Adrenal gland (tissue), 19 donors: ENCODE measurements at places on chromosomes 7 and 10. TPM values are rescaled to one million over a fixed set of nuclear protein-coding genes. Genes with fewer than 3 reads are reported as not detected.

Gene WEE2
- total RNA-seq = not detected

Gene ZCCHC24
- total RNA-seq = 49.0 TPM

Gene TAC1
- 3.7 TPM for total RNA-seq

Gene NRCAM
- total RNA-seq = 141 TPM

Gene IFIT2
- 5.5 TPM for total RNA-seq

Gene EGR2
- 0.69 TPM for total RNA-seq

Gene CNTNAP2
- total RNA-seq = 3.6 TPM

Gene CPA4
- 2.7 TPM for total RNA-seq

Gene TMEM229A
- 5.6 TPM for total RNA-seq

Gene FEZF1
- not detected for total RNA-seq

Gene FAM171A1
- total RNA-seq = 6.6 TPM

Gene ADRA2A
- 2.6 TPM for total RNA-seq

Gene SPDYE5
- total RNA-seq = not detected

Gene PKD2L1
- total RNA-seq = not detected

Gene NUPR2
- total RNA-seq = not detected

Gene SFTPD
- total RNA-seq = not detected

DNA sequence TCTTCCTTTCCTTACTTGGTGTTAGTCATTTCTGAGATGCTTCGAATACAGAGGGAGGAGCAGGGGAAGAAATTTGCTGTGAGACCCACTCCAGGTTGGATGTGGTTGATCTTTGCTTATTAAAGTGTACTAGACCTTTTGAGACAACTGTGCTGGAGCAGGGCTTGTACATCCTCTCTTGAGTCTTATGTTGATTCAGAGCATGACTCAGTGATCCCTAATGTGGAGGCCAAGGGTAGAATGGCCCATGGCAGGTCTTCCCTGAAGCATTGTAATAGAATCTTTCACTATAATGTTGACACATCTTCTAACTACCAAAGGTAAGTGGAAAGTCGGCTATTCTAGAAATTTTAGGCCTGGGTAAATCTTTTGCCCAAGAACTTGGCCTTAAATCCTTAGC is 17.0 kb upstream of the SFR1 start:
- no peak for DNase-seq

DNA sequence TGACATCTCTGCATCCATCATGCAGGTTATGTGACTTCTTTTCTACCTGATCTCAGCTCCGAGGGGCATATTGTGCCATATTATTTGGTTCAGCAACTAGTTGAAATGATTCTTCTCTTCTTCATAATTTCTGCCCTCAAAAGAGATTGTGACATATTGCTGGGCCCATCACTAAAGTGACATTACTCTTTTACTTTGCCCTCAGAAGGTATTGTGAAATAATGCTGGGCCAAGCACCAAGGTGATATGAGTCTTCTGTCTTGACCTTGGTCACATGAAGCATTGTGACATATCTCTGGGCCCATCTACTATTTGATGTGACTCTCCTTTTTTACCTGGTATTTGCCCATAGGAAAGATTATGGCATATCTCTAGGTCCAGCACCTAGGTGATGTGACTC is 33.9 kb upstream of the ZNF107 start:
- DNase-seq = no peak

DNA sequence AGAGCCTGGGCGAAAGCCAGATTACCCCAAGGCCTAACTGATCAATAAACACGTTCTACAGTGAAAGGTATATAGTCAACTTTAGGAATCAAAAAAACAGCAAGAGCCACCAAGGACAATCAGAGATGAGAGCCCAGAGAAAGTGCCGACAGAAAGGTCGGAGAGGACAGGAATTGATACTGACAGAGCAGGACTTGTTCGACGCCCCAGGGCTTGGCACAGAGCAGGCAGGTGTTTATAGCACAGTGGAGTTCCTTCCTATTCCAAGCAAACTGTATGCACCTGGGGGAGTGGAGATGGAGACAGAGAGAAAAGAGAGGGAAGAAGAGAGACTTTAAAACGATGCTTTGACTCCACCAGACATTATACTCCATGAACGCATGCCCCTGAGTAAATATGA is 39.5 kb downstream of the PPP1R3C start:
- DNase-seq = no peak

GRCh38 chr7:131061158-131061557 is 266.5 kb upstream of the MKLN1 start:
- no peak for DNase-seq

GRCh38 chr7:28921822-28922221 is 36.3 kb downstream of the TRIL start:
- DNase-seq = peak; percentile 68

DNA sequence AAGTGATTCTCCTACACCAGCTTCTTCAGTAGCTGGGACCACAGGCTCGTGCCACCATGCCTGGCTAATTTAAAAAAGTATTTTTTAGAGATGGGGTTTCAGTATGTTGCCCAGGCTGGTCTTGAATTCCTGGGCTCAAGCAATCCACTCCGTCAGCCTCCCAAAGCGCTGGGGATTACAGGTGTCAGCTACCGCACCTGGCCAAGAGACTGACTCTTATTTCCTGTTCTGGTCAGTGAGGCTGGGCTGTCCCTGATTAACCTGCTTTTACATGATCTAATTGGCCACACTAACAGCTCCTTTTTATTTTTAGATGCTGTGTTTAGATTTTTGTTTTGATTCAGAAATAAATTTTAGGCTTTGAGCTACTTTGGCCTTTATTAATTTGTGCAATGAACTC is 203.9 kb downstream of the NXPH1 start:
- no peak for DNase-seq

- DNase-seq = no peak
Observed at GRCh38 chr10:25068152-25069058, 52.0 kb downstream of the THNSL1 start.

- no peak for DNase-seq
Observed at GRCh38 chr10:133180965-133181639, 21.1 kb downstream of the KNDC1 start.

GRCh38 chr10:49508249-49508648 is 30.7 kb downstream of the ERCC6 start:
- no peak for DNase-seq

GRCh38 chr7:95986178-95986764 is 213.9 kb downstream of the DYNC1I1 start:
- no peak for DNase-seq

- DNase-seq = no peak
Observed at GRCh38 chr10:15605740-15606369, 113.9 kb downstream of the ITGA8 start.

- no peak for DNase-seq
Observed at GRCh38 chr10:21750424-21750823, 216.4 kb downstream of the MLLT10 start.

GRCh38 chr10:5589661-5590511 is 65.1 kb downstream of the CALML3 start:
- DNase-seq = no peak

GRCh38 chr10:88428442-88428841 is 154.7 kb downstream of the RNLS start:
- DNase-seq = no peak

DNA sequence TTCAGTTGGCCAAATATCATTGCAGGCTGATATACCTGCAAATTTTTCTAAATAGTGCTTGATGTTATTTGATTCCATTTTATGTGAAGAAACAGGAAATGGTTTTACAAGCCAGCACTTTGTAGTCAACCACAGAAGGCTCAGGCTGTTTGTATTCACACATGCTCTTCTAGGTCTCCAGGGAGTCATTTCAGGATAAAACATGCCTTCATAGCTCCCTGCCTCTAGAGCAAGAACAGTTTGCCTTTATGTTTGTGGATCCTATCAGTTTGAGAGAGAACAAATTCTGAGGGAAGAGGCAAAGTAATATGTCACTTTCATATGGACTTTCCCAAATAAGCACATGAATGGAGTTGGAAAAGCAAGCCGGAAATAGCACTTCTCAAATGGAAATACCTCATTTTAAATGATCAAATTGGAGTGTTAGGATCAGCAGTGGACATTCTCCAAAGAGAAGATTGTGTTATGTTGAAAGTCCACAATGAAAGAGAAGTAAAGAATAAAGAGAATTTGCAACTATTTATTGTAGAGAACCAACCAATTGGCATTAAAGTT is 277.6 kb downstream of the KCND2 start:
- DNase-seq = no peak

GRCh38 chr10:13820964-13821337 is 234.2 kb downstream of the PRPF18 start:
- DNase-seq = peak; percentile 43

- DNase-seq = no peak
Observed at GRCh38 chr7:117816727-117817126, 56.5 kb downstream of the CTTNBP2 start.

DNA sequence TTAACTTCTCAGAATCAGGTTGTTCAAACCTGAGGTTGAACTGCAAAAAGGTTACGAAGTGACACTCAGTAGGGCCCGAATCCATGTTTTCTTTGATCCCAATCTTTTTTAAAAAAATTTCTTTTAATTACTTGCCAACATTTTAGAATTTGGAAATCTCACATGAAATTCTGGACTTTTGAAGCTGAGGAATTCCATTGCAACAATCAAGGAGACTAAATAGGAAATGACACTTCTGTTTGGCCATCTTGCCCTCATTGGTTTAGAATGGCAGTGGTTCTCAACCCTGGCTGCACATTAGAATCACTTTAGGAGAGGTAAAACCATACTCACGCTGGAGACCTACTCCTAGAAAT is 471 bp upstream of the TOMM7 start:
- DNase-seq = no peak

GRCh38 chr10:16483241-16483917 is 38.3 kb downstream of the C1QL3 start:
- no peak for DNase-seq

DNA sequence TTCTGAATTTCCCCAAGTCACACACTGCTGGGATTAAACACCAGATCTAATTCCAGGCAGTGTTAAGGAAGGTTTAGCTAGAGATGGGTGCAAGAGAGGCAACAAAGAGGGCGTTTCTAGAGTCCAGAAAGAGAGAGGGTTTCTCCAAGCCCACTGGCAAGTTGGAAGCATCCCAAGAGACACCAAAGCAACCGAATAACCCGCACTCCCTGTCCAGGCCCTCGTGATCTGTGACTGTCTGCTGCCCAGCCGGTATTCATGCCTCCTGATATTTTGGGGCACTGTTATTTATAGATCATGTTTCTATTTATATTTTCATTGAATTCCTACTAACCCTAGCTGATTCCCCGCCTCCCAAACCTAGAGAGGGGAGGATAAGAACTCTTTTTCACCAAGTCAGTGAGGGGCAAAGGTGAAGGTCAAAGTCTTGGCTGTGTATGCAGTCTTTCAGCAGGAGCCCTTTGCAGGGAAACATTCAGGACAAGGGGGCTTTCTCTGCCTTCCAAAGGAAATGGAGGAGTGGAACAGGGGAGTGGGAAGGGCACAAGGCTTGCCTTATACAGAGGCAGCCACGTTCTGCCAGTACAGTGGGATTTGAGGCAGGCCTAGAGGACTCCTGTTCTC is 103.6 kb downstream of the SH3PXD2A start:
- no peak for DNase-seq

DNA sequence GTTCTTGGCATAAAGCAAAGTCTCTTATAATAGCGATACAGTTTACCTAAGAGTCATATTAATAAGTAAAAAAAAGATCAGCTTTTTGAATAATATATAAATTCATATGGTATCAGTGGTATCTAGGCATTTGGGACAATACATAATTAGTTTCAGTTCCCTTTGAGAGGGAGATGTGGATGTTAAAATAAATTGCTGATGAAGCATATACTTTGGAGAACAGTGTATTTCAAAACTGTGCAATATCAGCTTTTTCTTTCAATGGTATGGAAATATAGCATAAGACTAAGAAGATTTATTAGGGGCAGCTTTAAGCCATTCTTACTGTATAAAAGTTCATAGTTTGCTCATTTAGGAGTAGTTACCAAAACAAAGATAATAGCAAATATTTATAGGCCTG is 35.5 kb downstream of the MDFIC start:
- no peak for DNase-seq

DNA sequence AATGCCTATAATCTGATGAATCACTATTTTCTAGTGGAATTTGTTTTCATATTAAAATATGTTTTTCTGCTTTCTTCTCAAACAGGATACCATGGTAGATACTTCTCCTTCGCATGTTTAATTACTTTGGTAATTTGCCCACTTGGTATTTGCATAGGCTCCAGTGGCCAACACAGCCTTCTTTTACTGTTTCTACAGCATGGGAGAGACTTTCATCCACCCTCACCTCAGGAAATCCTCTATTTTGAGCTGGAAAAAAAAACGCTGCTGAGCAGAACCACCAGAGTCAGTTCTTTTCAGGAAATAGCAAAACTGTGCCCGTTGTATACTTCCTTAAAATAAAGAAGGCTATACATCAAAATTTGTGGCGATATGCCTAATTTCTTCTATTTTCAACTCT is 213.3 kb downstream of the MDFIC start:
- no peak for DNase-seq

- peak; percentile 46 for DNase-seq
Observed at GRCh38 chr10:51073453-51074237, 642 bp upstream of the PRKG1 start.
